ENCODE measurements at places on chromosomes 5 and 9.

- no peak for DNase-seq
Measured at GRCh38 chr5:34580983-34581382, 75.1 kb upstream of the RAI14 start.

DNA sequence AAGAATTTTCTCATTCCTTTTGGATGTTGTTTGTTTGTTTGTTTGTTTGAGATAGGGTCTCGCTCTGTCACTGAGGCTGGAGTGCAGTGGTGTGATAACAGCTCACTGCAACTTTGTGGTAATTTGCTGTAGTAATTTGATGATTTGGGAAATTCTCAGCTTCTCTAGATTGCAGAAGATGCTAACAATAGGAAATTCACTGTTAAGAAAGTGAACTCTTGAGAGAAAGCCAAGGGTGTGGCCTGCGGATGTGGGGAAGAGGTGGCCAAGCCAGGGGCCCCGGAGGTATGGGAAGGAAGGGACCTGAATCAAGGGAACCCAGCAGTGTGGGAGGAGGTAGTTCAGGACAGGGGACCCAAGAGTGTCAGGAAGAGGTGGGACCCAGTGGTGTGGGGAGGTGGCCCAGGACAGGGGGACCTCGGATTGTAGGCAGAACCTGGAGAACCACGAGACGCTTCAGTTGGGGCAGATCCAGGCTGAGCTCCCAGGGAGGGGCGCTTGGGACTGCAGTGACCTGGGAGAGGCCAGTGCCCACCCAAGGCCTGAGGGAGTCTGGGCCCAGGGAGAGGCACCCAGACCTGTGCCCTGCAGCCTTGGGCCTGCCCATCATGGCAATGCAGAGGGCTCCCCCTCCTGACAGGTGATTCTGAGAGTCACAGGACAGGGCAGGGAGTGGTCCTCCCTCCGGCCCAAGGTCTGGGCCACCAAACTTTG is 5.6 kb upstream of the LCN2 start:
- no peak for DNase-seq

DNA sequence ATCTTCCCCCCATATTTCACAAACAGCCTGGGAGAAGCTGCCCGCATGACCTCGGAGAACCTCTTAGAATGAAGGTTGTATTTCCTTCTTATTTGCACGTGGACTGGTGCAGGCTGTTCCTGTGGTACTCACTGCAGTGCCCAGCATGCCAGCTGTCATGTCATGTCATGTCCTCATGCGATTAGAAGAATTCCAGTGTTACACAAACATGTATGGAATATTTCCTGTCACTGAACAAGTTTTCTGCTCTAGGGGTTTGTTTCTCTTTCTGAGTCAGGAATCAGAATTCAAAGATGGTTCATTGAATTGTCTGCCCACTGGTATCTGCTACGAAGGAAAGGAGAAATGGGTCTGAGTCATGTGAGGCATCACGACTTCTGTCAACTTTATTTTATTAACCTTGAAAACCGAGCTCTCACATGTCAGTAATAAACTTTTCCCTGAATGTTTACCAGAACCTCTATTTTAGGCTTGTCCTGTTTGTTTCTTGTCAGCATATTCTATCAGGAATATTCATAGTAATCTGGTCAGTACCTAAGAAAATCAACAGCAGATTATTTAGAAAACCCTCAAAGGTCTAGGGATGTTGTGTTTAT is 415.6 kb downstream of the GADD45G start:
- no peak for DNase-seq

GRCh38 chr5:157523976-157524375 is 51.6 kb downstream of the ADAM19 start:
- no peak for DNase-seq

Measured in H54 (cell line).